Stimulated activated CD8-positive, alpha-beta memory T cell treated with anti-CD3 and anti-CD28 coated beads, Interleukin-4, amount 100 ng/mL, for 24 hours (primary cell): ENCODE measurements at places on chromosomes 6 and 20.

DNA sequence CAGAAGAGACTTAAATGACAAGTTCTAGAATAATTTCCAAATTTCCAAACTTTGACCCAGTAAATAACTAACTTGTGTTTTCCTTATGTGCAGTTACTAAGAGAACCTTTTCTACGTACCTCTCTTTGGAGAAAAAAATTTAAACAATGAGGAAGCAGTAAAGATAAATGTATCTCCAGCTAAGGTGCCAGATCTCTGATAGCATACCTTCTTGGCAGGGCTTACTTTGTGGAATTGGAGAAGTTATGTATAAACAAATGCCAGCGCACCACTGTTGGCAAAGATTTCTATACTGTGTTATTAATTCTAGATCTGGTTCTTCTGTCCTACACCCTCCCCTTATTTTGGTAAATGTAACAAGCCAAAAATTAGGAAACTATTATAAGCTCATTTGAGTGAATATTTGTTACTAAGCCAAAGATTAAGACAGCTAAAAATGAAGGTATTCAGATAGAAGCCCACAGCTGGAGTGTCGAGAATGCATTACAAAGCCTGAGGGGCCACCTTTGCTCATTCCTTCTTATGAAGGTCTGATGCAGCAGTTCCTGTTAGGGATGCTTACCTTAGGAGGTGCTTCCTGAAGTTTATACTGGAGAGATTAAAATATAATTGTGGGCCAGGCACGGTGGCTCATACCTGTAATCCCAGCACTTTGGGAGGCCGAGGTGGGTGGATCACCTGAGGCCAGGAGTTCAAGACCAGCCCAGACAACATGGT lies 373.1 kb upstream of the SOX4 start:
- no peak for DNase-seq

DNA sequence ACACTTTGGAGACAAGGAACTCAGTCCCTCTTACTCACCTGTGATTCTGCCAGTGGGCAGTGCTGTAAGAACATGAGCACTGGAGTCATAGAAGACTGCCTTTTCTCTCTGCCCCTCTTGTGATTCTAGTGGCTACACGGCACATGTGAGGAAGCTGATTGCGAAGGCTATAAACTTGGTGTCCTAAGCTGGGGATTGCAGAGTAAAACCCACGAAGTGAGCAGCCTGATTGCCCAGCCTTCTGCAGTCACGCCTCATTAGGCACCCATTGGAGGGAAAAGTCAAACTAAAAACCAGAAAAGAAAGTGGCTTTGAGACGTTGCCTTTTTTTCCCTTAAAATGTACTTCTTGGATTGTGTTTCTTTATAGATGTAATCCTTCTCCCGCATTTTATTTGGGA lies 748.4 kb upstream of the CHD6 start:
- no peak for DNase-seq

DNA sequence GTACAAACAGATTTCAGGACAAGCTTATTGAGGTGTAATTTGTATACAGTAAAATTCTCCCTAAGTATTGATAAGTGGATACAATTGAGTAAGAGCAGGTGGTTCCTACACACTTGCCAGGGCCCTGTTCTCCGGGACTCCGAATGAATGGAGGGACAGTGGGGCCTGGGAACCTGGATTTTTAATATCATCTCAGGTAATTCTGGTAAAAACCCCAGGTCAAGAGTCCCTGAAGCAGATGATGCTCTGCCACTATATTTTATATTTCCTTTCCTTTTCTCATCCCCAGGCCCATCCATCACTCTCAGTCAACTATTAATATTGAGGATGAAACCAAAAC lies 104.9 kb downstream of the FYN start:
- no peak for DNase-seq

- DNase-seq: no peak
These were observed 61.1 kb downstream of the LRRC1 start for GRCh38 chr6:53855940-53856339.

DNA sequence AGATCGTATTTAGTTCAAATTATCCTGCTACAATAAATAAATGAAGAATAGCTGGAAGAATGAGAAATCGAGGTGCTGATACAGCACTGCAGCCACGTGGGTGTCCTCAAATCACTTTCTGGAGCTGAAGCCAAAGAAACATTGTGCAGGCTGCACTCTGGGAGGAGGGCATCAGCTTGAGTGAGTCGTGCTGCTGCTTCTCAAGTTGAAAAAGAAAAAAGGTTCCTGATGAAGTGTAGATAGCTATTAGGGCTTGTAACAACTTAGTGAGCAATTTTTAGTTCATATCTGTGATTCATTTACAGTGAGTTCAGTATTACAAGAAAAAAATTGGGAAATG lies 40.5 kb downstream of the DSE start:
- DNase-seq: no peak

DNA sequence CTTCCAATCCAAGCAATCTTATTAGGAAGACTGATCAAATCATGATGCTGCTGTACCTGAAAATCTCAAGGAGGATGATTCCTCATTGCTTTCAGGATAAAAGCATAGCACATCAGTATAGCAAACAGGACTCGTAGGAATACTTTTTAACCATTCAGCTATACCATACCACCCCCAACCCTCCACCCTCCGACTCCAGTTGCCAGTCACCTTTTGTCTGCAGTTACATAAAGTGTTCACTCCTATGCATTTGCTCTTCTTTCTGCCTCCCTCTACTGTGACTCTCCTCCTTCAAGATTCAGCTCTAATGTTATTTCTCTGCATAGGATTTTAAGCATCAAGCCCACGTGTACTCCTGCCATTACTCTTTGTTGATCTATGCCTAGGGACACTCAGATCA lies 124.7 kb upstream of the KCNQ5 start:
- no peak for DNase-seq

- DNase-seq: no peak
These were observed 10.8 kb upstream of the MAN1A1 start for GRCh38 chr6:119360262-119360915.

GRCh38 chr6:13152764-13153163 lies 175.6 kb downstream of the TBC1D7 start:
- DNase-seq: no peak
